ENCODE measurements at places on chromosomes 3 and 15. TPM values are rescaled to one million over a fixed set of nuclear protein-coding genes. Genes with fewer than 3 reads are reported as not detected.

- H3K27ac ChIP-seq, result peak overlapping the region; percentile 25
- peak overlapping the region; percentile 0 for H3K4me3 ChIP-seq
- peaks cover 21% of the 10 kb centered on the region for H3K4me1 ChIP-seq
These were observed 53.6 kb upstream of the THRB start for GRCh38 chr3:24548278-24548677.

DNA sequence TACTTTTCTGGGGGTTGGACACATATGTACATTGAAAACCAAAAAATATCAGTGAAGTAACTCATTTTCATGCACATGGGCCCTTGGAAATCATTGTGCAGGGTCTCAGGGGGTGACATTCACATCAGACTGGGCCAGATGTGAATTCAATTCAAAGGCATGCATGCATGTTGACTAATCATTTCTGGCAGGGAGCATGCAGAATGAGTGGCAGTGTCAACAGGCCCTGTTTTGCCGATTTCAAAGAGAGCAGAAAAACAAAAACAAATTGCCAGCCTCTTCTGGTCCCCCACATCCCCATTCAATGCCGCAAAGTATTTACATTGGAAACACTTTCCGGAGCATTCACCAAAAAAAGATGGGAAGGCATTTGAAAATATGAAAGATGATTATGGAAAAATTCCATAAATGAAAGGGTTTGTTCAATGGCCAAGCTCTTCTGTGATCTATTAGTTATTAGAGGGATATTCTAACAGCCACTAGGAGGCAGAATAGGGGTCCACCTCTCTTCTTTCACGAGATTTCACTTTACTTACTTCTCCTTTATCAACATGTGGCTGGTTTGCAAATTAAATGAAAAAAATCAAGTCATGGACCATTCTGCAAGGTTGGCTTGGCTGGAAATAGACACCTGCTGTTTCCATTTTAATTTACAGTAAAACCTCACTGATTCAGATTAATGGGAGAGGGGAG is 119.9 kb upstream of the FEZF2 start:
- no peak overlapping the region for H3K4me3 ChIP-seq
- H3K27ac ChIP-seq, result no peak overlapping the region
- no peaks in the 10 kb centered on the region for H3K4me1 ChIP-seq

The NTRK3 gene
- 84.9 TPM for total RNA-seq

DNA sequence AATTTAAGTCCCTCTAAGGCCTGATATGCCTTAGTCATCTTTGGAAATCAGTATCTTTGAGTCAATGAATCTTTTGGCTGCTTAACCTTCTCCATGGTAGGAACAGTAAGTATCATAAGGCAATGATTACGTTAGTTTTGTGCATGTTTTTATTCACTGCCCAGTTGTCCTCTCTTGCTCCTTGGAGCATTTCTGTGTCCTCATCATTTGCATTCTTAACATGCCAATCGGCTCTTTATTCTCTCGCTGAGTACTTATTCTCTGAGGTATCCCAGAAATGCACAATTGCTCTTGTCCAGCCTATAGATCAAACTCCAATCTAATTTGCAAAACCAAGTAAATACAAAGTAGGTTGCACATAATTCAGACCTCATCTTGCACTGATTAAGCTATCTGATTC is 405.0 kb upstream of the IL12A start:
- H3K4me1 ChIP-seq, result no peaks in the 10 kb centered on the region
- no peak overlapping the region for H3K4me3 ChIP-seq
- no peak for DNase-seq
- H3K27ac ChIP-seq, result no peak overlapping the region

GRCh38 chr3:130490241-130490640 is 26.7 kb upstream of the COL6A6 start:
- no peaks in the 10 kb centered on the region for H3K27me3 ChIP-seq
- H3K4me1 ChIP-seq, result no peaks in the 10 kb centered on the region
- no peak for DNase-seq
- H3K27ac ChIP-seq, result no peak overlapping the region
- H3K36me3 ChIP-seq, result no peaks in the 10 kb centered on the region
- no peak overlapping the region for H3K4me3 ChIP-seq

The FYTTD1 gene
- 20.4 TPM for total RNA-seq

DNA sequence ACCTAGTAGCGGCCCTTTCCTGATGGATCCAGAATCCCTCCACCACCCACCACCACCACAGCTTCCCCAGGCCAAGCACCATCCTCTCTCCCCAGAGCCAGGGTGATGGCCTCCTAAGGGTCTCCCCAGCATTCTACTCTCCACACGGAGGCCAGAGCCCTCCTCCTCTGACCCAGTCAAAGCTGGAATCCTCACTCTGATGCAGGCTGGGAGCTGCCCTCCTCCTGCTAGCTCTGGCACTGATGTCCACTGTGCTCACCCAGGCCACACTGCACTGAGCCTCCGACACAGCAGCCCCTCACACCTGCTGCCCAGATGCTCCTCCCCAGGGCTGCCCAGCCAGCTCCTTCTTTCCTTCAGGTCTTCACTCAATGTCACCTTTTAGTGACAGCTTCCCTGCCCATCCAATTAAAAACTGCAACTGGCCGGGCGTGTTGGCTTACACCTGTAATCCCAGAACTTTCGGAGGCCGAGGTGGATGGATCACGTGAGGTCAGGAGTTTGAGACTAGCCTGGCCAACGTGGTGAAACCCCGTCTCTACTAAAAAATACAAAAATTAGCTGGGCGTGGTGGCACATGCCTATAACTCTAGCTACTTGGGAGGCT is 21.0 kb downstream of the XXYLT1 start:
- no peak overlapping the region for H3K4me3 ChIP-seq
- H3K36me3 ChIP-seq, result no peaks in the 10 kb centered on the region
- no peak overlapping the region for H3K27ac ChIP-seq
- no peaks in the 10 kb centered on the region for H3K4me1 ChIP-seq
- DNase-seq, result no peak
- no peaks in the 10 kb centered on the region for H3K27me3 ChIP-seq

- no peaks in the 10 kb centered on the region for H3K36me3 ChIP-seq
- H3K4me3 ChIP-seq, result no peak overlapping the region
- H3K27me3 ChIP-seq, result no peaks in the 10 kb centered on the region
- H3K4me1 ChIP-seq, result peaks cover 5% of the 10 kb centered on the region
These were observed 58.3 kb downstream of the HES1 start for GRCh38 chr3:194194051-194194756.

The ETV5 gene
- total RNA-seq, result 43.6 TPM

DNA sequence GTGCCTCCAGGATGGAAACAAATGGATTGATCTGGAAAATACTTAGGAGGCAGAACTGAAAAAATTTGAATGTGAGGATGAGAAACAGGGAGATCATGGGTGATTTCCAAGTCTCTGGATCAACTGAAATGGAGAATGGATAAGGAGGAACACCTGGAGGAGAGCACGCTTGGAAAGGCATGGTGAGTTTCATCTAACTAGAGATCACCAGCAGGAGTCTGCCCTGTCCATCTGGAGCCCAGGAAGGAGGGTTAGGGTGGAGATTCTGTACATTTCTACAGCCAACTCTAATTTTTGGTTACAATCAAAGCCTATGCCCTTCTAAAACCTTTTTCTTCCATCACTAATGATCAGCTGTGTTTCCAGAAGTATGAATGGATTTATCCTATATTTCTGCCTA is 995.9 kb upstream of the CFAP20DC start:
- DNase-seq, result no peak
- H3K27me3 ChIP-seq, result no peaks in the 10 kb centered on the region
- H3K27ac ChIP-seq, result no peak overlapping the region
- H3K4me1 ChIP-seq, result no peaks in the 10 kb centered on the region
- no peak overlapping the region for H3K4me3 ChIP-seq

DNA sequence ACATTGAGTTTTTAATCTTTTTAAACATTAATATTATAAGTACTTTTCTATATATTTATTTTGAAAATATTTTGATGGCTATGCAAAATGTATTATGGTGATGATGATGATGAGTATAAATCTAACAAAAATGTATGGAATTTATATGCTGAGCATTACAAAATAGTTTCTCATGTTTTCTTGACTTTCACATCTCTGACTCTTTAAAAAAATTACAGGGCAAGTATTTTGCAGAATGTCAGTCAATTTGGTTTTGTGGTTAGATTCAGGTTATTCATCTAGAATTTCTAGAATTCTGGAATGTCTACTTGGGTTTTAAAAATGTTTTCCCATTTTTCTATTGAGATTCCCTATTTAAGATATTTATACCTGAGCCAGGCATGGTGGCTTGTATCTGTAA is 41.7 kb upstream of the ANP32A start:
- no peak overlapping the region for H3K4me3 ChIP-seq
- H3K4me1 ChIP-seq, result no peaks in the 10 kb centered on the region
- no peaks in the 10 kb centered on the region for H3K27me3 ChIP-seq
- no peak overlapping the region for H3K27ac ChIP-seq
- H3K36me3 ChIP-seq, result no peaks in the 10 kb centered on the region

- peak overlapping the region; percentile 28 for H3K27ac ChIP-seq
- no peaks in the 10 kb centered on the region for H3K36me3 ChIP-seq
- no peak for DNase-seq
- no peaks in the 10 kb centered on the region for H3K27me3 ChIP-seq
- peaks cover 12% of the 10 kb centered on the region for H3K4me1 ChIP-seq
These were observed 44.8 kb downstream of the PLD1 start for GRCh38 chr3:171765511-171765887.

The RLBP1 gene
- total RNA-seq, result not detected

GRCh38 chr3:89246326-89246725 is 138.9 kb downstream of the EPHA3 start:
- H3K27ac ChIP-seq, result no peak overlapping the region
- no peak for DNase-seq
- no peaks in the 10 kb centered on the region for H3K4me1 ChIP-seq

- peaks cover 8% of the 10 kb centered on the region for H3K36me3 ChIP-seq
- peaks cover 5% of the 10 kb centered on the region for H3K4me1 ChIP-seq
- H3K4me3 ChIP-seq, result no peak overlapping the region
- no peaks in the 10 kb centered on the region for H3K27me3 ChIP-seq
- no peak overlapping the region for H3K27ac ChIP-seq
- no peak for DNase-seq
These were observed 4.4 kb downstream of the GATM start for GRCh38 chr15:45373976-45374375.

Data from thoracic aorta (tissue), 2 donors.